ENCODE measurements at places on chromosomes 3 and 15. TPM values are rescaled to one million over a fixed set of nuclear protein-coding genes. Genes with fewer than 3 reads are reported as not detected.

The GOLGA8G gene
- total RNA-seq: not detected

The HRG gene
- total RNA-seq: not detected

The ZNF660 gene
- 1.8 TPM for total RNA-seq

The AP4E1 gene
- 10.3 TPM for total RNA-seq

The ADGRG7 gene
- not detected for total RNA-seq

The GPR62 gene
- 0.20 TPM for total RNA-seq

The THPO gene
- total RNA-seq: 0.37 TPM

The CCK gene
- 0.73 TPM for total RNA-seq

The TMC3 gene
- total RNA-seq: not detected
